ENCODE measurements at places on chromosomes 16 and 17.

- DNase-seq = no peak
These were observed 3.5 kb downstream of the CHMP6 start for GRCh38 chr17:80995131-80995530.

- no peak for DNase-seq
These were observed 101.1 kb downstream of the XYLT1 start for GRCh38 chr16:17369421-17370222.

DNA sequence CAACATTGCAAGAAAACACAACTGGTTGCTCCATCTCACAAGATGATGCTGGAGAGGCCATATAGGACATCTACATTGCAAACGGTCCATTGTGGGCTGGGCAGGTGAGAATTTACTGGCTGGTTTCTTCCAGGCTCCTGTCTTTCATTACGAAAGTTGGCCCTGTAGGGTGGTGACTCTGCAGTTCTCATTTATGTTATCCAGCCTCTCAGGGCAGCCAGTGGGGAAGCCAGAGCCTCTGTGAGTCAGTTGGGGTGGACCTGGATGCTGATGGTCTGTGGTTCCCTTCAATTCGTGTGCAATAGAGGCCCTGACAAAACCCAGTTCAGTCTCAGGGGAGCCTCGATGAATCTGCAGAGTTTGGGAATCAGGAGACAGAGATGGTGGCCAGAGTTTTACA lies 341.0 kb upstream of the CCL2 start:
- no peak for DNase-seq

DNA sequence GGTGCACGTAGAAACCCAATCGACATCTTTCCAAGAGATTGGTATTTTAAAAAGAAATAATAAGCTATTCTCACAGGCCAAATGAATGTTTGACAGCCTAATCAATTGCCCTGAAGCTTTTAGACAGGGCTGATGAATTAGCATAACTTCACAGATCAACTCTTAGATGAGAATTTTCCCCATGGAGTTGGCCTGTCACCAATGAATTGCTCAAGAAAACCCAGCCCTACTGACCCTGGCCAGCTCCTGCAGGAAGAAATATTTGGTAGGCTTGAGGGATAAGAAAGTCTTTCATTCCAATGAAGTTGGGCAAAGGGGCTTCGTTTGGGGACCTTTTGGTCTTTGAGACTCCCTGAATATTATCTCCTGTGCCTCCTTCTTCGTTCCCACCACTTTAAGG lies 23.4 kb upstream of the SEC14L1 start:
- no peak for DNase-seq
